ENCODE measurements at places on chromosomes 6 and 20.

DNA sequence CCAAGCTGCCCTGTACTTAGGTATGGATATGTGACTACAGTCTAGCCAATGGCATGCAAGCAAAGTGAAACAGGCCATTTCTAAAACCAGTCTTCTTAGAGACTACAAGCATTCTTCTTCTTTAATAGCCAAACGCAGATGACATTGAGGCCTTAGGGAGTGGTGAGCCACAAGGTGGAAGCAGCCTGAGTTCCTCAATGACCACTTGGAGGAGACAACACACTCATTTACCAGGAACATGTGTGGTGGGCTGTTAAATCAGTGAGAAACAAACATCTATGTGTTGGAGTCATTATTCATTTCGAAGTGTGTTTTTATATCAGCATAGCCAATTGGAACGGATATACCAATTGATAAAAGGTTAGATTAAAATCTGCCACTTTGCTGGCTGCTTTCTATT is 122.0 kb downstream of the GFRAL start:
- DNase-seq = no peak

DNA sequence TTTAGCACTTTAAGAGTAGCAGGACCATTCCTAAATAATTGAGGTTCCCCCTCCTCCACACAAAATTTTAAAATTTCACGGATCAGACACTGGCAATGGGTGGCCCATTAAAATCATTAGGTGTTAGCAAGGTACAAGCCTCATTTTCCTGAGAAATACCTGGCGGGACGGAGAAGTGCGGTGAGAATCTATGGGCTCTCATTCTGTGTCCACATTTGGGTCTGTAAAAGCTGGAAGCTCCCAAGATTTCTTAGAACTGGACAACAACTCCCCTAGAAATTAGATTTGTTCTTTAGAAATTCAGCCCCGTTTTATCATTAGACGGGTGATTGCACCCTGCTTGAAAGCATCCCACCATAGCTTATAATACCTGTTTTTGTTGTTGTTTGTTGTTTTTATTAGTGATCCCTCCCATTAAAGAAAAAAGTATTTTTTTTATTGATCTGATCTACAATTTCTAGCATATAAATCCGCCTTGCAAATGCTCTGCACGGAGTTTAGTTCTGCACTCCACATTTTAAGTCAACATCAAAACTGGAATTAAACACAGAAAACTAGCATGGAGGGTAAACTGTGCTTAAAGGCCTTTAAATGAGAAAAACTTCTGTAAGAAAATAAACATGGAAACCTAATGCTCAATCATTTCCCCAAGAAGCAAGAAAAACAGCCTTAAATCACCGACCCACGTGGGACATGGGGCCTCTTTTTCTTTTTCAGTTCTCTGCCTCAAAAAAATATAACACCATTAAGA is 5.7 kb downstream of the SIM1 start:
- DNase-seq = no peak

- DNase-seq = no peak
Observed at GRCh38 chr6:128124713-128125112, 223.9 kb upstream of the THEMIS start.

DNA sequence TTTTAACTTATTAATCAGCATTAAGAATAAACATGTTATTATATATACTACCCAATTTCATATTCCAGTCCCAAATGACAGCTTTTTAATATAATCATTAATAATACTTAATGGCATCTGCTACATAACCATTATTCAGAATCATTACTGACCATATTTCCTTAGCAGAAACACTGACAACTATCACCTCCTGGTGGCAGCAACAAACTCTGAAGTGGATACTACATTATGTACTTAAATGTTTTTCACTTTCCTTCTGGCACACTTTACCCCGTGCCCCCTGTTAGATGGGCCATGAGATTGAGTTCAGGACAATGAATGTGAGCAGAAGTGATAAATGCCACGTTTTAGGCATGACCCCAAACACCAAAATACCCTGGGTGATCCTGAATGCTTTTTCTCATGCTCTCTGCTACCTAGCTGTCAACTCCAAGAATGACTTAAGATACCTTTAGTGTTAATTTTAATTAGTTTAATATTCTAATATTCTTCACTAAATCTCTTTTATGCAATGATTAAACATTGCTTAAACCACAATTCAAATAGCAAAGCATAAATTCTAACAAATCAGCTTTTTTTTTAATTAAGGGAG is 77.1 kb downstream of the LMBRD1 start:
- no peak for DNase-seq

DNA sequence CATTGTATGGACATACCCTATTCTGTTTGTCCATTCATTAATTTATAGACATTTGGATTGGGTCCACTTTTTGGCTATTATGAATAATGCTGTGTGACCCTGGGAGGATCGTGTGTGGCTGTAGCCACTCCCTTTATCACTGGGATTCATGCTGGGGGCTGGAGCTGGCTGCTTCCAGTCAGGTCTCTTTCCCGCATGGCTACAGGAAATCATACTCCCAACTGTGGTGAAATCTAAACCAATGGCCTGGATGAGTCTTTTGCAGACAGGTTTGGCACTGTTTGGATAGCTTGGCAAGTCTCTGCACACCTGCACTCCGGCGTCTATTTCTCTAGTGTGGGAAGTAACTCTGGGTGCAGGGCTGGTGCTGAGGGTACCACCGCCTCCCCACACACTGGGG is 80.4 kb downstream of the RIN2 start:
- no peak for DNase-seq

DNA sequence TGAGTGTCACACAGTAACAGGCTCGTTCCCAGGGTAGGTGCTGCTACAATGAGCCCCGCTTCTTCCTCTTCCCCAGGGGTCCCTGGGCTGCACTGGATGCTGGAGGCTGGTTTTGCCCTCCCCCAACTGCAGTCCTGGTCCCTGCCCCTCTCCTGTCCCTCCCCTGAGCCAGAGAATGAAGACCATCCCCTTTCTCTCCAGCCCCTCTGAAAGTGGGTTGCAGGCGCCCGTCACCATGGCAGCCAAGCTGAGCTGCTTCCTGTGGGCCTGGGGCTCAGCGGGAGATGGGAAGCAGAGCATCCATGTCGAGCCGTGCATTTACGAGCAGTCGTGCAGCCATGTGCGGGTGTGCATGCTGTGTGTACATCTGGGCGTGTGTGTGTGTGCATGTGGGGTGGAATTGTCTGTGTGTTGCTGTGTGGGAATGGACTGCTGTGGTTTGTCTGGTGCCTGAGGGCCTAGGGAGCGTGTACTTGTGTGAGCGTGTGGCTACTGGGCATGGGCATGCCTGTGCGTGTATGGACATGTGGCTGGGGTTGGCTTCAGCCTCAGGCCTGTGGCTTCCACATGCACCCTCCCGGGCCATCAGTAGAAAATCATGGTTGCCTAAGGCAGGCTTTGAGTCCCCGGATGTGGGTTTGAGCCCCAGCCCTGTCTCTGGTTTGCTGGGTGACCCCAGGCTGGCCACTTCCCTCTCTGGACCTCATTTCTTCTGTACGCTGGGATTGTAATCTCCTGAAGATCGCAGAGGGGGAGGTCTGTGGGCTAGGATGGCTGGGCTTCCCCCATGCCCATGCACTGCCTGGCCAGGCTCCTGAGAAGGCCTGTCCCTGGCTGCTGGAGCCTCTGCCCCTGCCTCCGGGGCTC is 48.8 kb downstream of the SRC start:
- DNase-seq = no peak

DNA sequence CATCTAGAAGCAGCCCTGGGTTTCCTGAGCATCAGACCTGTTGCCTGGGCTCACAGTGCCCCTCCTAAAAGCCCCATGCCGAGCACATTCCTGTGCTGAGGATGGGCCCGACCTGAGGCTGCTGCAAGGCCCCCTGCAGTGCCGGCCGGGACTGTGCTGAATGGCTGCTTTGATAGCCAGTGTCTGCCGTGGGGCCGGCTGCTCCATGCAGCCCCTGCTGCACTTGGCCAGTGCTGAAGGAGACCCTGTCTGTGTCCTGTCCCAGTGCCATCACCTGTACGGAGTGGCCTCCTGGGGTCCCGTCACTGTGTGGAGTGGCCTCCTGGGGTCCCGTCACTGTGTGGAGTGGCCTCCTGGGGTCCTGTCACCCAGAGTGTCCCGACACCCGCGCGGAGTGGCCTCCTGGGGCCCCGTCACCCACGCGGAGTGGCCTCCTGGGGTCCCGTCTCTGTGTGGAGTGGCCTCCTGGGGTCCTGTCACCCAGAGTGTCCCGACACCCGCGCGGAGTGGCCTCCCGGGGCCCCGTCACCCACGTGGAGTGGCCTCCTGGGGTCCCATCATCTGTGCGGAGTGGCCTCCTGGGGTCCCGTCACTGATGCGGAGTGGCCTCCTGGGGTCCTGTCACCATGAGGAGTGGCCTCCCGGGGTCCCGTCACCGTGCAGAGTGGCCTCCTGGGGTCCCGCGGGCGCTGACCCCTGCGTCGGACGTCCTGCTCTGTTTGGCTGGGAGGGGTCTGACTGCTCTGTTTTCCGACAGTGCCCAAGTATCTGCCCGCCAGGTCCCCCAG is 7.0 kb downstream of the COL9A3 start:
- no peak for DNase-seq

DNA sequence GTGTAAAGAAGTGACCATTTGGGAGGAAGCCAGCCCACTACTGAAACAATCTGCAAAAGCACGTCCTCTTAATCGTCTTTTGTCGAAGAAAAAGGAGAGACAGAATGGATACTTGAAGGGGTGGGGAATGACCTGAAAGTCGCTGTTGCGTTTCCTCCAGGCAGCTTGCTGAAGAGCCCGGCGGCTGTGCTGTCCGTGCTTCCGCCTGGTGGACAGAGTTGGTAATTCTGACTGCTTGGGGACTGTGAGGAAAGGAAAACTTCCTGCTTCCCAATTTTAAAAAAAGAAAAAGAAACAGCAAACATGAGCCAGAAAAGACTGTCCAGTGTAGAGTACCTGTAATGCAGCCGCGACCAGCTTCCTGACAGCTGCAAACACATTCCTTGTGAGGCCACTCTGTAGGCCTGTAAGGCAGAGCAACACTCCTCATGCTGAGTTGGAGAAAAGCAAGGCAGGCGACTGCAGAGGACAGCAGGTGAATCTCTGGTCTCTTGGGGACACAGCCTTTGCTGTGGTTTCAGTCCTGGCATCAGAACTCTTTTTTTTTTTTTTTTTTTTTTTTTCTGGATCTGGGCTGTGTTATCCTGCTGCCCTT is 251.1 kb upstream of the TBX18 start:
- DNase-seq = no peak

DNA sequence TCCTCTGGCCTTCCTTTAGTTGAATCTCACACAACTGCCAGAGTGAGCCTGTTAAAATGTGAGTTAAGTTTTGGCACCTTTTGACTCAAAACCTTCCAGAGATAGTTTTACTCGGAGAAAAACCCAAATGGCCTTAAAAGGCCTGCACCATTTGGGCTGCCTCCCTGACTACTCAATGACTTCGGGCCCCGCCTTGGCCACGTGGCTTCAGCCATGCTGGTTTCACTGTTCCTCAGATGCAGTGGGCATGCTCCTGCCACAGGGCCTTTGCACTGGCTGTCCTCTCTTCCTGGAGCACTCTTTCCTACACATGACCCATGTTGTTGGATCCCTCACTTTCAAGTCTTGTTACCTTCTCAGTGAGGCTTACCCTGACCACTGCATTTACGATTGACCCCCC is 18.3 kb downstream of the VEGFA start:
- DNase-seq = no peak

DNA sequence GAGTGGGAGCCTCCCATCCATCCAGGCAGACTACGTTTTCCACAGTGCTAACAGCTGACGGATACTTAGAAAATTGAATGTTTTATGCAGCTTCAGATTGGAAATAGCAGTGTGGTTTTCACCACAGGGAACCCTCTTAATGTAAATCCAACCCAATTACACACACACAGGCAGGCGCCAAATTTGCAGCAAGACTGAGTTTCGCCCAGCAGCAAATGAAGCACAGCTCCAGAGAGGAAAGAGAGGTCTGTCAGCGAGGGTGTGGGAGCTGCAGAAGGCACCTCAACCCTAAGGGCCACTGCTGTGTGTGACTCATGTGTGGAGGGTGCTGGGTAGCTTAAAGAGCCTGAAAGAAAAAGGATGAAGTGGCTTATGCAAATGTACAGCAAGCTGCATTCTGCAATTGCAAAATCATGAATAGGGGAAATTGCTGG is 365.7 kb downstream of the MAFB start:
- no peak for DNase-seq

GRCh38 chr6:12203001-12203400 is 87.2 kb upstream of the EDN1 start:
- no peak for DNase-seq

DNA sequence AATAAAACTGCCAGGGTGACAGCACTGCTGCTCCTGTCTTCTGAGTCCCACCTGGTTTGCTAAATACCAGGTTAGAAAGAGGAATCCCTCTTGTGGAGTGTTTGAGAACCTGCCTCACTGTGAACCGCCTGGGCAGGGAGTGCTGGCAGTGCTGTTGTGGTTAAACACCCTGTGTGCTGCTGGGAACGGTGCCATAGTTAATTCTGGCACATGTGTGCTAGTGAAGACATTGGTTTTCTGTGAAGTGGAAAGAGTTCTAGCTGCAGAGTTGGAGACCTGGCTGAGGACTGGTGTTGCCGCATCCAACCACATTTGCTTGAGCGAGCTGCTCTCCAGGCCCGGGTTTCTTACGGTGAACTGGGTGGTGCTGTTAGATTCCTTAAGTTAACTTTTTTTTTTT is 72.7 kb downstream of the IGF2R start:
- DNase-seq = no peak

DNA sequence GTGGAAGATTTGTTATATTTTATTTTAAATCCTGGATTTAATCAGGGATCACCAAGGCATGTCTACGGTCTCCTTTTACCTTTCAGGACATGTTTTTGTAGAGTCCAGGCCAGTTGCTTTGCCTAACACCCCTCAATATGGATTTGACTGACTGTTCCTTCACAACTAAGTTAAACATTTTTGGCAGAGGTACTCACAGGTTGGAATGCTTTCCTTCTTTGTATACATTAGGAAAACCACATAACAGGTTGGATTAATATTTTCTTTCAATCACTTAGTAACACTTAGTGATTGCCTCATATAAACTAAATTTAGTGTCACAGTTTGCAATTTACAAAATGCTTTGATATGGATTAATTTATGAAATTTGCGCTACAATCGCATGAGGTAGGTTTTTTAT is 64.5 kb downstream of the IPCEF1 start:
- DNase-seq = no peak

DNA sequence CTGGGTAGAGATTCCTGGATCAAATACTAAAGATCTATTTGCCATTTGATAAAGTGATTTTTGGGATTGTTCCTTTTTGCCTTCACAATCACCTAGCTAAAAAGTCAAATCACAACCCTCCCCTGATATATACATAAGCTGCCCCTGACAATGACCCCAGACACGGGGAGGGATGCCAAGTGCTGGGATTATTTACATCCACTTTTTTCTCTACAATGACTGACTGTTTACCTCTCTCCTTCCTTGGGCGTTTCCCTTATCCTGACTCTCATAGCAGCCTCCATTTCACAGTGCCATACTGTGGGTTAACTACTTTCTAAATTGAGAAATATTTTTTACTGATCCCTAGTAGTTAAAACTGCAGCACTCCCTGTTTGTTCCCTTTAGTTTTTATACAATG is 150.8 kb upstream of the TMEM170B start:
- DNase-seq = no peak

- no peak for DNase-seq
Observed at GRCh38 chr6:108492131-108492766, 68.5 kb upstream of the FOXO3 start.
